Activated CD4-positive, alpha-beta T cell treated with anti-CD3 and anti-CD28 coated beads for 4 hours (primary cell): ENCODE measurements at places on chromosomes 3 and 15.
A peak's percentile ranks its signal among the peaks of the same experiment; 100 is the strongest.

GRCh38 chr3:59006634-59007517 lies 42.9 kb downstream of the CFAP20DC start:
- no peak for DNase-seq

DNA sequence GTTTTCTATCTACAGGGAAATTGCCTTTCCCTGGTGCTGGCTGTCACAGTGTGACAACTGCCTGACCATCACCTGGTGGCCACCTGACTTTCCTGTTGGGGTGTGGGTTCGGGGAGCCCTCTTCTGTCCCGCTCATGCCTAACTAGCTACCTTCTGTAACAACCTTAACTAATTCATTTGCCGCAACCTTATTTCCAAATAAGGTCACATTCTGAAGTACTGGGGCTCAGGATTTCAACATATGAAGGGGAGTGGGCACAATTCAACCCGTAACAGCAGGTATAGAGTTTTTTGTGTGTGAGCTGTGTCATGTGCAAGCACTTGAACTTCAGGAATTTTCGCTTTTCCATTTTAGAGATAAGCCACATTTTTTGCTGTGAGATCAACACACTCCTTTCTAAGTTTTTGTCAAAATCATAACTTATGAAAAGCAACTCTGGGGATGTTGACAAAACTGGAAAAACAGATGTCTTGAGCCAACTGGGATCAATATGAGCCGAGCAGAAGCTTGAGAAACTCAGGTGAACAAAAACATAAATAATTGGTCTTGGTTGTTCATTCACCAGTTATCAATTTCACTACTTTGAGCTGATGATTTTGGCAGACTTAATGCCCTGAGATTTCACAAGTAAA lies 242.0 kb upstream of the RGMA start:
- DNase-seq, result no peak

DNA sequence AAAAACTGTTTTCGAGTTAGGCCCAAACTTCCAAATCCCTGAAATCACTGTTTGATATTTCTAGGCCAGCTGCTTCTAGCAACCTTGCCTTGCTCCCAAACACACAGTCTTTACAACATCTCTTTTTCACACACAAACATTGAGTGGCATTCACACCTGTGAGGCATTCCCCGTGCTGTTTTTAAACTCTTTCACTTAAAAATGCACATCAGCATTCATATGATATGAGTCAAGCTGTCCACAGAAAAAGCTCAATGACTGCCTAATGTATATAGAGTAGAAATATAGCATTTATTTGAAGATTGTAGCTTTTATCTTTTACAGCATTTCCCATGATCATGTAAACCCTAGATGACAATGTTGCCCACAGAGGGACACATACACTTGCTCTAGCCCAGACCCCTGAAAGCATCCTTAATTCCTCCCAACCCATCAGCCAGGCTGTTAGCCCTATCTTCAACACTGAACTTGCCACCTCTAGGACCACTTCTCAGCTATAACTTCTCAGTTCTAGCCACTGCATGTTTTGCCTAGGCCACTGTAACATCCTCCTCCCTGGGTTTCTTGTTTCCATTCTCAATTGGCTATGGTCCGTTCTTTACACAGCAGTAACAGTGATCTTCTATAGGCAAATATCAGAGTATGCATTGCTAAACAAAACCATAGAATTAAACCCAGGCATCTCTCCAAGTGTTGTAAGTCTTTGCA lies 782.6 kb downstream of the DIPK2A start:
- no peak for DNase-seq

GRCh38 chr3:144770281-144770680 lies 798.7 kb downstream of the DIPK2A start:
- no peak for DNase-seq

- no peak for DNase-seq
Measured at GRCh38 chr15:68715111-68715510, 105.6 kb downstream of the ANP32A start.

GRCh38 chr15:78684657-78685056 lies 43.6 kb upstream of the CHRNB4 start:
- no peak for DNase-seq

GRCh38 chr3:187130346-187131066 lies 8.8 kb downstream of the RPL39L start:
- peak; percentile 34 for DNase-seq

GRCh38 chr3:167835359-167835758 lies 99.8 kb downstream of the SERPINI1 start:
- no peak for DNase-seq

- no peak for DNase-seq
Measured at GRCh38 chr3:79551997-79552396, 215.8 kb downstream of the ROBO1 start.

DNA sequence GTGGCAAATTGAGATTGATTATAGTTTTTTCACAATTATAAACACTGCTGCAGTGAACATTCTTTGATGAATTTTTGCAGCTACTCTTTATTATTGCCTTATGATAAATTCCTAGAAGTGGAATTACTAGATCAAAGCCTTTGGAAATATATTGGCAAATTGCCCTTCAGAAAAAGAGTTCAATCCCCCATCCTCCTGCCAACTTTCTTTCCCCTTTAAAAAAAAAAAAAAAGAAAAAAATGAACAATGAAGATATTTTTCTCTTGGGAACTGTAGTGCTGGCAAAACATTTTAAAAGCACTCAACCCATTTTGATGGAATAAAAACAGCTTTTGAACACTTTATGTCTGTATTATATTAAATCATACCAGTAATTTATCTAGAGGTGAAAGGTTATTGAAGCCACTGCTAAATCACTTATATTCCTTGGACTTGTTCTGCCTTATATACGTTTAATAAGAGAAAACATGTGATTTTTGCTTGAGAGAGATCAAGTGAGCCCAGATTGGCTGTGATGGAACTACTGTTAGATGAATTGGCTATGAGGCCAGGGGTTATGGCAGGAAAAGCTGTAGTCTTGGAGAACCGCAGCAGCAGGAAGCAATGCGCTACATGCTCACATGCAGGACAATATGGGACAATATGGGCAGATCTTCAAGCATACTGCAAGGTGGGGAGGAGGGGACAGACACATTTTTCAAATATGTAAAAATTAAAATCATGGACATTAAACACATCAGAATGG lies 212.8 kb upstream of the C2CD4B start:
- no peak for DNase-seq

DNA sequence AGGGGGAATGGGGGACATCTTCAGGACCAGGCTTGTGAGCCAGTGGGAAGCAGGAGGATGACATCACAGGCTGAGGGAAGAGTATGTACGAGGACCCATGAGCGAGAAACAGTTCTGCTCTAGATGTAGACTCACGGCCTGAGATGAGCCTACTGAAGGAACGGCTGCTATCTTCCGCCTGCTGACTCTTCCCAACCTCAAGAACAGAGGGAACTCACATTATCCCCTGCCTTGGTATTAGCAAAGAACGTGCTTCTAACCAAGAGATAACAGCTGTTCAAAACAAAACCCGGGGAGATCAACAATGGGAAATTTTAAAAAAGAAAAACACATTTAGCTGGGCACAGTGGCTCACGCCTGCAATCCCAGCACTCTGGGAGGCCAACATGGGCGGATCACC lies 25.3 kb downstream of the AVEN start:
- no peak for DNase-seq

DNA sequence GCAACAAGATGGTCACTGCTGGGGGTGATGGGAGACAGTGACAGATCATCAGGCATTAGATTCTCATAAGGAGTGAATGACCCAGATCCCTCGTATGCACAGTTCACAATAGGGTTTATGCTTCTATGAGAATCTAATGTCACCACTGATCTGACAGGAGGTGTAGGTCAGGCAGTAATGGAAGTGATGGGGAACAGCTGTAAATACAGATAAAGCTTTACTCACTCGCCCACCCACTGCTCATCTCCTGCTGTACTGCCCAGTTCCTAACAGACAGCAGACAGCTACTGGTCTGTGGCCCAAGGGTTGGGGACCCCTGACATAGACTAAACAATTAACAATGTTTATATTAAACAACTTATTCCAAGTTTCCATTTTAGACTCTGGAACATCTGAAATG lies 25.4 kb downstream of the IFT80 start:
- no peak for DNase-seq

DNA sequence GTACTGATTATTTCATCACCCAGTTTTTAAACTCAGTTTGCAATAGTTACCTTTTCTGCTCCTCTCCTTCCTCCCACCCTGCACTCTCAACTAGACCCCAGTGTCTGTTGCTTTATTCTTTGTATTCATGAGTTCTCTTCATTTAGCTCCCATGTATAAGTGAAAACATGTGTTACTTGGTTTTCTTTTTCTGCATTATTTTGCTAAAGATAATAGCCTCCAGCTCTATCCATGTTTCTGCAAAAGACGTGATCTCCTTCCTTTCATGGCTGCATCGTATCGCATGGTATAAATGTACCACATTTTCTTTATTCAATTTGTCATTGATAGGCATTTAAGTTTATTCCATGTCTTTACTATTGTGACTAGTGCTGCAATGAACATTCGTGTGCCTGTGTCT lies 79.0 kb downstream of the NAALADL2 start:
- no peak for DNase-seq

- DNase-seq, result no peak
Measured at GRCh38 chr3:30696403-30696819, 90.0 kb downstream of the TGFBR2 start.

DNA sequence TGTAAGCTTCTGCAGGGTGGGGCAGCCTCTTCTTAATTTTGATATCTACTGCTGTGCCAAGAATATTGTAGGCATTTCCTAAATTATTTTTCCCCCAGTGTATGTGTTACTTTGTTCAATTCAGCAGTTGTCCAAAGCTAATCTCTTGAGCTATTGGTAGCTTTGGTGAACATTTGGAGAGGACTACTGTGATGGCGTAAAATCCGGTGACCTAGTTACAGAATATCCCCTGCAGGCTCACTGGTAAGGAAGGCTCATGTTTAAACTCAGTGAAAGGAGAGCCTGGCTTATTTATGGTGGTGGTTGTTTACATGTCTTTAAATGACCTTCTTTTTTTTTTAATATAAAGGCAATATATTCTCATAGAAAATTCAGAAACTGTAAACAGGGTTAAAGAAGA lies 105.6 kb downstream of the LPP start:
- DNase-seq, result no peak

- DNase-seq, result no peak
Measured at GRCh38 chr3:155313300-155313699, 19.8 kb upstream of the STRIT1 start.

DNA sequence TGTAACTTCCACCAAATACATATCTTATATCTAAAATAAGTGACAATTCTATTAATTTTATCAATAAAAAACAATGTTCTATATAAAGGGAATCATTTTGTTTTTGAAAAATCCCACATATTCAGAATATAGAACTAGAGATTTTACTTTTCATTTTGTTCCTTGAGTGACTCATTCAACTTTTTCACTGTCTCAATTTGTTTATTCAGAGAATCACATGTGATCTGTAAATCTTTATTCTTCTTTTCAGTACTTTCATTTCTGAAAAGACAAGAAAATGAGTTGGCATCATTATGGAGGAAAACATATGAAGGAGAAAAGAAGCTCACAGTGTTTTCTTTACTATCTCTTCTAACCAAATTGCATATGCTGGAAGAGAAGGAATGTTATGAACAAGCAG lies 35.0 kb downstream of the CIP2A start:
- DNase-seq, result no peak

DNA sequence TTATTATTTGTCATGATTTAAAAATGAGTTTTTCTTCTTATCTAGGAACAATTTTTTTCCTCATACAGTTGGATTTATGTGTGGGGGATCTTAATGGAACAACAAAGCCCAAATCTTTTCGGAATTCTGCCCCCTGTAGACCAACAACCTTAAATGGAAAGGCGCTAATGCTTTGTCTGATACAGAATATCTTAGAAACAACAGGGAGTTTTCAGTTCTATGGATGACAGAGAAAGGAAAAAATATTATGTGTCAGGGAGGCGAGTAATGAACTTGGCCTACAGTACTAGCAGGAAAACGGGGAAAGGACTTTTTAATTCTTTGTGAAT lies 592 bp downstream of the MOBP start:
- no peak for DNase-seq

DNA sequence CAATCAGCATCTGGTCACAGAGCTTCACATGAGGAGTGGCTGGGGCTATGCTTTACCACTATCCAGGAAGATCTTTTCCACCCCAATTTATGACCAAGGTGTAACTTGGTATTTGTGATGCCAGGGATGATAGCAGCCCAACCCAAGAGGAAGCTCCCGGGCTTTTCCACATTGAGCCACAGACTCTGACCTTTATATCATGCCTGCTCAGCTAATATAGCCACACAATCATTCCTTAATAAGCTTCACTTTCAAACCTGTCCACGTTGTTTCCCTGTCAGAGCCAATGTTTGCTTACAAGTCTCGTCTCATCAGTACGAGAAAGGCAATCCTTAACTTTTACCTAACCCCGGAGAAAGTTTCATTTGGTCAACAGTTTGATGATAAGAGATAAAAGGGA lies 330.9 kb downstream of the SHQ1 start:
- no peak for DNase-seq

GRCh38 chr15:75008629-75009326 lies 13.4 kb downstream of the SCAMP5 start:
- no peak for DNase-seq

DNA sequence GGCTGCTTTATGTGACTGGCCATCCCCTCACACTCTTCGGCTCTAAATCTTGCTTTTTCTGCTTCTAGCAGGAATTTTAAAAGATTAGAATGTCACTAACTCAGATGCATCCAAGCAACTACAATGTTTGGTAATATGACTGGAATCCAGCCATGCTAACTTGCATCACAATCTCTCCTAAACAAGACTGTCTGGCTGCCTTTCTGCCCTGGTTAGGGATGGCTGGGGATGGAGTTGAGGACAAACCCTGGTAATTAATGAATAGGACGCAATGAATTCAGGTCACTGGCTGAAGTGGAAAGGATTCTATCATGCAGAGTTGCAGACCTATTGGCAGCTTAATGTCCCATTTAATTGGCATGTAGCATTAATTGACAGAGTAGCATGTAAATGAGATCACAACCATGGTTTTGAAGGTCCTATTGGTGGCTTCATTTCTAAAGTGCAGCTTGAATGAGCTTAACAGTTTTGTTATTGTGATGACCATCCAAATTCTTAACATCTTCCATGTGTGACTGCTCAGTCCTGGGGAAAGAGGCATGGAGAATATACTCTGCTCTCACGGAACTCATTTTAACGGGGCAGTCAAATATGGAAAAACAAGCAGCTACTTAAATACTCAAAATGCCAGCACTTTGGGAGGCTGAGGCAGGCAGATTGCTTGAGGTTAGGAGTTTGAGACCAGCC lies 21.7 kb downstream of the NMNAT3 start:
- DNase-seq, result no peak

DNA sequence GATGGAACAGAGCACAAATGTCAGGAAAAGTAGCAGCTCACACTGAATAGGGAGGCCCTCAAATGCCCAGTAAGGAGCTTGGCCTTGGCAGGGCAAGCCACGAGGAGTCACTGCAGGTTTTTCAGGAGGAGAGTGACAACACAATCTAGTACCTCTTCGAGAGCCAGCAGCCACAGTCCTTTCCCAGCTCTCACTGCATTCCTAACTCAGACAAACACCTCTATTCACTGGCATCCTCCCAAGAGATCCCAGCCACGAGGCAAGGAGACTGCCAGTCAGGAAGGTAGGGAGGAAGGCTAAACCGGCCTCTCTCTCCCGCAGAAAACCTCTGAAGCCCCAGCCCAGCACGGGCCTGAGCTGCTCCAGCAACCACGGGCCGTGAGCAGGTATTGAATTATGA lies 146.0 kb upstream of the SMAD3 start:
- no peak for DNase-seq
